ENCODE measurements at places on chromosomes 16 and 17.

DNA sequence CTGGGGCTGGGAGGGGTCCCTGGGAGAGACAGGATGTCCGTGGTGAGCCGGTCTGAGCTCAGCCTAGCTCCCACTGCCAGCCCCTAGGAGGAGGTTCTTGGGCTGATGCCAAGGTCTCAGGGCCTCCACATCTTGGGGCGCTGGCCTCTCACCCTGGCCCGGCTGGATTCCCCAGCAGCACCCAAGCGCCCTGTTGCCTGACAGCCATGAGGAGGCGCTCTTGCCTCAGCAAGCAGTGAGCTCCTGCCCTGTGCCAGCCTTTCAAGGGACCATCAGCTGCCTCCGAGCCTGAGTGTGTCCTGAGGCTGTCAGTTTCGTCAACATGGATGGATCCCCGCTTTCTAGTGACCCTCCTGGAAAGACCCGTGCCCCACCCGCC, 234.9 kb upstream of the CIBAR2 start:
- DNase-seq = no peak

DNA sequence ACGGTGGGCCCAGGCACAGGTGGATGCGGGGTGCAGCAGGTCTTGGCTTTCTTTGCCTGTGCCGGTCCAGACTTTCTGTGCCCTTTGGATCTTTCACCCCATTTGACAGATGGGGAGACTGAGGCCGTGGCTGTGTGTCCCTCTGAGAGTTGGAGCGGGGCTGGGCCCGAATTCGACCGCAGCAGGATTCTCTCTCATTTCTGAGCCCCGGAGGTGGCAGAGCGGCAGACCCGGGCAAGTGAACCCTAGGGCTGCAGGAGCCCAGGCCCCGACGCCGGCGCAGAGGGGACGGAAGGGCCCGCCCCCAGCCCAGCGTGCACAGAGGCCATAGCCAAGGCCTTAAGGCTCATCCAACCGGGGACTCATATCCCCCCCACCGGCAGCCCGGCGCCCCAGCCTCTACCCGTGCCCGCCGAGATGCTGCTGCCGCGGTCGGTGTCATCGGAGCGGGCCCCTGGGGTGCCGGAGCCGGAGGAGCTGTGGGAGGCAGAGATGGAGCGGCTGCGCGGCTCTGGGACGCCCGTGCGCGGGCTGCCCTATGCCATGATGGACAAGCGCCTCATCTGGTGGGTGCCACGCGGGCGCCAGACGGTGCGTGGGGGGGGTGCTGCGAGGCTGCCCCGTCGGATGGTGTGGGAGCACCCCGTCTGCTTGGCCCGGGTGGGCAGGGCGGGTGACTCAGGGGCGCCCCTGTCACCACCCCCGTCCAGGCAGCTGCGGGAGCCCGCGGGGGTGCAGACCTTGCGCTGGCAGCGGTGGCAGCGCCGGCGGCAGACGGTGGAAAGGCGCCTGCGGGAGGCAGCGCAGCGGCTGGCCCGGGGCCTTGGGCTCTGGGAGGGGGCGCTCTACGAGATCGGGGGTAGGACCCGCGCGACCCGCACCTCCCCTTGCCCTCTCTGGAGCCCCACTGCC, 857 bp downstream of the TMC8 start:
- no peak for DNase-seq

GRCh38 chr16:80387318-80387921, 153.4 kb upstream of the DYNLRB2 start:
- no peak for DNase-seq

DNA sequence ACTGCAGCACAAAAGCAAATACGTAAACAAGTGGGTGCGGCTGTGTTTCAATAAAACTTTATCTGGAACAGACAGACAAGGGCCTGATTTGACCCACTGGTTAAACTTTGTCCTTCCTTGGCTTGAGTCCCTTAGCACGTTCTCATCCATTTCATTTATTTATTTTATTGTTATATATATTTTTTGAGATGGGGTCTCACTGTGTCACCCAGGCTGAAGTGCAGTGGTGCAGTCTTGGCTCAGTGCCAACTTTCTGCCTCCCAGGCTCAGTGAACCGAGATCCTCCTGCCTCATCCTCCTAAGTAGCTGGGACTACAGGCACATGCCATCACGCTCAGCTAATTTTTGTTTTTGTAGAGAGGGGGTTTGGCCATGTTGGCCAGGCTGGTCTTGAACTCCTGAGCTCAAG, 64.3 kb downstream of the MYH11 start:
- DNase-seq = no peak

- DNase-seq = no peak
Measured at GRCh38 chr16:12253731-12254130, 277.2 kb downstream of the SNX29 start.

DNA sequence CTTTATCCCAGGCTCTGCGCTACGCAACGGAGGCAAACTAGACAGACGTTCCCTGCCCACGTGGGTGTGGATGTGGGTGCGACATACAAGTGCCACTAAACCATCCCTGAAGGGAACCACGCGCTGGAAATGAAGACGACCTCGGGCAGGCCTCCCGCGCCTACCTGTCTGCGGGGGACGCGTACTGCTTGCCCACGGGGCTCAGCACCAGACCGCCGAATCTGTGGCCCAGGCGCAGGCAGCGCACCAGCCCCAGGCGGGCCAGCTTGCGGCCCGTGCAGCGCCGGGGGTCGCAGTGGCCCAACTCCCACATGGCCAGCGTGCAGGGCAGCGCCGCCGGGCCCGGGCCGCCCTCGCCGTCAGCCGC, 480 bp downstream of the TSR3 start:
- no peak for DNase-seq

DNA sequence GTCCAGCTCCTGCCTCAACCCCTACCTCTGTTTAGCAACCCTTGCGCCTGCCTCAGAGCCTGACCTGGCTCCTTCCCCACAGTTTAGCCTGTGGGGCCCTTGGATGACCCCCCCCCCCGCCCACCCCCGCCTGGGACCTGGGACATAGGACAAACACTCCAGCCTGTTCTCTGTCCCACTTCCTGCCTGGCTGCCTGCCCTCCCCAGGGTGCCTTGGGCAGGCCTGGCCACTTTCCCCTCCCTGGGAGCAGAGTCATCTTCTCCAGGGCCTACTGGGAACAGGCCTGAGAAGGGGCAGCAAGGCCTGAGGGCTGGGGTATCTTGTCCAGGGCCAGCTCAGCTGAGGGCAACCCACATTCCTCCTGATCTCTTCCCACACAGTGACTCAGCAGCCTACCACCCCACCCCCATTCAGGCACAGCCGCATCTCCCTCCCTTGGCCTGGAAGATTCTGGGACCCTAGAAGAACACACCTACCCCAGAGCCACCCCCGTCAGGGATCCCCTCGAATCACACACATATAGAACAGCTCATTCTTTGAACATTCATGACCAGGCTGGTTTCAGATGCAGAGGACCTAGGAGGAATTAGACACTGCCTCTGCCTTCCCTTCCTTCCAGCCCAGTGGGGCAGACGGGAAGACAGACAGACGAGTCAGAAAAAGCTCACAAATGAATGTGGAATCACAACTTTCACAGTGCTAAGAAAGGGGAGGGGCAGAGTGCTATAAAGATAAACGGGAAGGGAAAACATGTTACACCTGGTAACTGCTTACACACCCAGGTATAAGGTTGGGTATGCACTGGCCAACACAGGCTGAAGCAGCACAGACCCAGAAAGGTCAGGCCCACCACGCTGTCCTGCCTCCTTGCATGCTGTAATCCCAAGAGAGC, 6.0 kb downstream of the FHOD1 start:
- DNase-seq = peak; percentile 33

DNA sequence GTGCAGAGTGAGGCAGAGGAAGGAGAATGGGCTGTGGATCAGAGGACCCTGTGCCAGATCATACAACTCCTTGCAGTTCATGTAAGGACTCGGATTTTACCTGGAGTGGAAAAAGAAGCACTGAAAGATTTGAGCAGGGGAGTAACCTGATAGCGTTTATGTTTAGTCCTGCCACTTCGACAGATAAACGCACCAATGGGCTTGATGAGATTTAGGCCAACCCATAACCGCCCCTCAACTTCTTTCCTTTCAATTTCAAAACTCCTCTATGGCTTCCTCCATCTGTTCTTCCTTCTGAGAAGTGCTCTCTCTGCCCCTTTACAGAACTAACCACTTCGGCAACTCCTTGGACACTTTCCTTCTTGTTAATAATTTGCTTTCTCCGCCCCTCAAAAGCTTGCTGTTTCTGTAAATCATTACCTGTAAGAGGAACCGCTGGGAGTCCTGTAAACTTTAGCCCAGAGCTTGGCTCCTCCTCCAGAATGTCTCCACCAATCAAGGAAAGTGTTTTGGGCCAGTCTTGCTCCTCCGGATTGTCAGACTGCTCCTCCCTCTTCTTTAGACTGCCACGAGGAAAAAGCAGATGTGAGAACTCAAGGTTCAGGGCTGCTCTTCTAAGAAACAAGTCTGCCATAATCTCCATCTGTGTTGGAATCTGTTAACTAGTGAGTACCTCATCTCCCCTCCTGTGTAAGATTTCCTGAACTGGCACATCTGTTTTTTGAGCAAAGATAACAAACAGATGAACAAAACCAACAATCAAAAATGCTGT, at the start of gene ACSM3:
Gene ACSM3, plus strand, starts transcription at position 554 of the 772 bp plus-strand sequence. CDS start 6,021 bp downstream, outside the sequence.
- peak; percentile 26 for DNase-seq

GRCh38 chr16:79362300-79362970, 238.1 kb downstream of the MAF start:
- no peak for DNase-seq

DNA sequence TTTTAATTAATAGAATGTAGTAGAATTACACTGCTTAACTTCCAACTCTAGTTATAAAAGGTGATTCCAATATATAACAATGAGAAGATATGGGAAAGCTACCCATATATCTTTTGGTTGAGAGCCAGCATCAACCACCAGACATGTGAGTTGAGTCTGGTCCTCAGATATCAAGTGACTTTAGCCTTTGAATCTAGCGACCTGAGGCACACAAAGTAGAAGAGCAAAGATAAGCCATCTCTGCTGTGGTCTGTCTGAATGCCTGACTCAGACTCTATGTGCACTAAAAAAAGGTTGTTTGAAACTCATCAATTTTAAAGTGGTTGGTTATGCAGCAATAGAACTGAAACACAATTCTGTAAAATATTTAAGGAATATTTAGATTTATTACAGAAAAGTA, 492.5 kb upstream of the SOX9 start:
- no peak for DNase-seq

DNA sequence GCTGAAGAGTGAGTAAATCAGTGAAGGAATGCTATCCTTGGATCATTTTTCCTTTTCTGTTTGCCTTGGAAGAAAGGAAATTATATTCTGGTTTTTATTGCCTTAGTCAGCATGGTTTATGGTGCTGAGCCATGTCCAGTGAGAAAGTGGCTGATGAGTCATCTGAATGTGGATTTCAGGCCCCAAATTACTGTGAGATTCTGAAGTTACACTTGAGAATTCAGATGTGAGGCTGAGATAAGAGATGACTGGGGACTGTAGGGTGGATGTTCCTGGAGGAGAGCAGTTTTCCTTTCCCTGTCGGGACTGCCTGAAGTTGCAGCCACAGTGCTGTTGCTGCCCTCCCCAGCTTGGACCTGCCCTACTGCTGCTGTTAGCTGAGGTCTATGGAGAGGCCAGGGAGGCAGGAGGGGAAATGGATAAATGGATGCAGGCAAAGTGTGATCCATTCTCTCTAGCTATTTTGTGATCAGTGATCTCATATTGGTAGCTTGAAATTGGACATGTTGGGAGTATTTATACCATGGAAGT, 4.2 kb upstream of the MAP3K14 start:
- peak; percentile 71 for DNase-seq

- DNase-seq = no peak
Measured at GRCh38 chr17:70775679-70776078, 606.3 kb downstream of the KCNJ2 start.

- no peak for DNase-seq
Measured at GRCh38 chr16:27406511-27407128, 4.6 kb downstream of the IL21R start.

DNA sequence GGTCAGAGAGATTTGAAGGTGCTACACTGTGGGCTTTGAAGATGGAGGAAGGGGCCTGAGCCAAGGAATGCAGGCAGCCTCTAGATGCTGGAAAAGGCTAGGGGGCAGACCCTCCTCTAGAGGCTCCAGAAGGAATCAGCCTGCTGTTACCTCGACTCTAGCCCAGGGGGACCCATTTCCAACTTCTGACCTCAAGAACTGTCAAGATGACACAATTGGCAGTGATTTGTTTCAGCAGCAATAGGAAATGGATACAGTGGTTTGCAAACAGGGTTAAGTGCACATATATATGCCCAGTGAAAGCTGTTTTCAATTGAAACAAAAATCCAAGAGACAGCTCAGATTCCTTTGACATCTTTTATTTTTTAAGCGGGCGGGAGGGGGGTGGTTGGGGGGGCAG, 3.7 kb upstream of the ZDHHC1 start:
- no peak for DNase-seq

- no peak for DNase-seq
Measured at GRCh38 chr16:83517398-83517797, 290.4 kb upstream of the HSBP1 start.

DNA sequence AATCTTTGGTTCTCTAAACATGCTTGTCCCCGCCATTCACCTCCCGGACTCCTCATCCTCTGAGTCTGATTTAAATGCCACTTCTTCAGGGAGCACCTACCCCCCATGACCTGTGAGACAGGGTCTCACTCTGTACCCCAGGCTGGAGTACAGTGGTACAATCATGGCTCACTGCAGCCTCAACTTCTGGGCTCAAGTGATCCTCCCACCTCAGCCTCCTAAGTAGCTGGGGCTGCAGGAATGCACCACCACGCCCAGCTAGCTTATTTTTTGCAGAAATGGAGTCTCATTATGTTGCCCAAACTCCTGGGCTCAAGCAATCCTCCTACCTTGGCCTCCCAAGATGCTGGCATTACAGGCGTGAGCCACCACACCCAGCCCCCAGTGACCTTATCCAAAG, 12.8 kb upstream of the CPSF4L start:
- DNase-seq = no peak

DNA sequence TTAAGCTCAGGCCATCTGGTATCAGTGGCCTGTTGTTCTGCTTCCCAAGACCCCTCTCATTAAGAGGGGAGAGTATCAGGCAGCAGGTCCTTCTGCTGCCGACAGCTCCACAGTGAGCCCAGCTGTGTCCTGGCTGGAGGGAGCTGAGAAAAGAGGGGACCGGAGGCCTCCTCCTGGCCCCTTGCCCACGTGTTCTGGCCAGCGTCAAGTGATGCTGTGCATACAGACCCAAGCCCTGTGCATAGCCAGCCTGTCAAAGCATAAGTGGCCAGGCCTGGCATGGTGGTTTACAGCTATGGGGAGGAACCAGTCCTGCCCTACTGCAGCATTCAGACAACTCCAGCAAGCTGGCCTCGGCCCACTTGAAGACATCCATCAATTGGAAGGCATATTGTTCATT, 48.0 kb downstream of the ABCC6 start:
- no peak for DNase-seq
